Camera-type eye (tissue), 1 donor: ENCODE measurements at places on chromosomes 11 and 22. TPM values are rescaled to one million over a fixed set of nuclear protein-coding genes. Genes with fewer than 3 reads are reported as not detected.

B3GAT1 gene
- 19.8 TPM for total RNA-seq

MMP12 gene
- total RNA-seq = not detected

UPK2 gene
- not detected for total RNA-seq

ANGPTL5 gene
- 0.93 TPM for total RNA-seq

CASP5 gene
- not detected for total RNA-seq

ADM2 gene
- 1.5 TPM for total RNA-seq

LRRC74B gene
- total RNA-seq = not detected

PTPN5 gene
- 3.8 TPM for total RNA-seq

PLA2G6 gene
- 58.6 TPM for total RNA-seq

C1QTNF6 gene
- total RNA-seq = 18.4 TPM

TUB gene
- 80.9 TPM for total RNA-seq

MGAT3 gene
- total RNA-seq = 12.9 TPM

C11orf71 gene
- 12.4 TPM for total RNA-seq

OR52I1 gene
- not detected for total RNA-seq

ZBTB3 gene
- total RNA-seq = 15.2 TPM

RPS6KA4 gene
- 19.6 TPM for total RNA-seq

NXPE2 gene
- total RNA-seq = 0.33 TPM

POGLUT3 gene
- total RNA-seq = 45.1 TPM

ACER3 gene
- 23.0 TPM for total RNA-seq

CADM1 gene
- total RNA-seq = 455 TPM

XKR3 gene
- total RNA-seq = not detected

HOATZ gene
- total RNA-seq = not detected

P2RX3 gene
- total RNA-seq = 1.3 TPM

APOA1 gene
- 0.60 TPM for total RNA-seq
